ENCODE measurements at places on chromosomes 16 and 17.

GRCh38 chr16:27384425-27384824, 17.5 kb upstream of the IL21R start:
- no peak for DNase-seq

DNA sequence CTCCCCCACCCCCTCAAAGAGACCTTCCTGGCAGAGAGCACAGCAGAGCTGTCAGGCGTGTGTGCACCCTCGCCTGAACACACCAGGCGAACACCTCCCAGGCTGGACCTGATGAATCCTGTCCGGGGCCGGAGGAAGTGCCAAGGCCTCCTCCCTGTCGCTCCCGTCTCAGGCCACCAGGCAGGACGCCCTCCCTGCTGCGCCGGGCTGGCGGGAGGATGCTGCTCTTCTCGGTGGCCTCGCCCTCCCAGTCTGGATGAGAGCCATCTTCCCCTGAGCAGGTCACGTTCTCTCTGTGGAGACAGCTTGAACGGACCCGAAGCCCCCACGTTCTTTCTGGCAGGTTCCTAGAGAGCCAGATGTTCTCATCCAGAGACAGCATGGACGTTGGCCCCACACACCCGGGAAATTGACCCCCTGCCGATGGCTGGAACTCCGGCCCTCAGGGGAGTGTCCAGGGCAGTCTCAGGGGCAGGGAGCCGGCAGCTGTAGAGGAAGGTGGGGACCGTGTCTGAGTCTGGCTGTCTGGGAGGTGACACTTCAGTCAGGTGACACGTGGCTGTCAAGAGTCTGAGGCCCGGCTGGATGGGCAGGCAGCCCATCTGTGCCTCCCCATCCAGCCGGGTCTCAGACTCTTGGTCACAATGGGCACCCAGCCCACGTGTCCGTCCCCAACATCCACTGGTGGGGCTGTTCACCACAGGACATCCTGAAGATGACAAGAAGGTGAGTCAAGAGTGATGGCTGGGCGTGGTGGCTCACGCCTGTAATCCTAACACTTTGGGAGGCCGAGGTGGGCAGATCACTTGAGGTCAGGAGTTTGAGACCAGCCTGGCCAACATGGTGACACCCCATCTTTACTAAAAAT, 5.0 kb upstream of the TIMP2 start:
- no peak for DNase-seq

- DNase-seq: no peak
These were observed 16.6 kb downstream of the RMI2 start for GRCh38 chr16:11361701-11362451.

DNA sequence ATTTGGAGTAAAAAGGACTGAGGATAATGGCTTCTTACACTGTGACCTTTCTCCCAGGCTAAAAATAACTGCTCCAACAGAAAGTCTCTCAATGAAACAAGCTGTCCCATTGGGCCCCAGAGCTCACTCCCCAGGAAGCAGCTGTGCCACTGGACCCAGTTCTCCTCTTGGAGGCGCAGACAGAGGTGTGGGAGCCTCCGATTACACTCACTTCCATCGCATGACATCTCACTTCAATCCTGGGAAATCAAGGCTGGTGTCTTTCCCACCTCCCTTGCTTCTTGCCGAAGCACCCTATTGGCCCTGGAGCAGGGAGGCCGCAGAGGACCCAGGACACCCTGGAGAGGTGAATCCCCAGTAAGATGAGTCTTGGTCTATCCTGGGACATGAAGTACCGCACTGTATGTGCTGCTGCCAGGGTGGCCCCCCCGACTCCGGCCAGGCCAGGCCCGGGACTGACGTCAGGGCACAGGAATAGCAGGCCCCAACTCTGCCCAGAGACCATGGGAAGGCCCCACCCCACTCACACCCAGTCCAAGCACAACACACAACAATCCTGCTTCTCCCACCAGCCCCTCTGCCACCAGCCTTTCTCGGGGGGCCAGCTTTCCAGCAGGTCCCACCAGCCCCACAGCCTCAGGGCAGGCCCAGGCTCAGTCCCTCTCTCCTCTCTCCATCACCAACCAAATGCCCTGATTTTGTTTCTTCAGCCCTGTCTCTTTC, 29.5 kb downstream of the SRL start:
- no peak for DNase-seq

- DNase-seq: no peak
These were observed 846 bp downstream of the ITGB3 start for GRCh38 chr17:47254403-47254943.

DNA sequence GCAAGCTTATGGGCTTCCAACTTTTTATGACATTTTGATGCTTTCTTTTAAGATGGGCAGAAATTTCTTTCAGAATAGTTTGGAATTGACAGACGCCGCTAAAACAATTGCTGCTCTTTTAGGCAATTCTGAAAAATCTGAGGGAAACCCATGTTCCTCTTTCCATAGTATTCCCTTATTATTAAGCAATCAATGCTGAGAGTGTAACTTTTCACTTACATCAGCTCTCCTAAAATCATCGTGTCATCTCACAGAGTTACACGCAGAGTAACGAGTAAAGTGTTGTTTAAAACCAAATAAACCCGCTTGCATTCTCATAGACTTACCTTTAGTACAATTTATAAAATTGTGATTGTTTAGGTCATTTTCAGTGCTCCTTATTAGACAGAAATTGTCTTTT, 150.6 kb downstream of the MAF start:
- DNase-seq: no peak

DNA sequence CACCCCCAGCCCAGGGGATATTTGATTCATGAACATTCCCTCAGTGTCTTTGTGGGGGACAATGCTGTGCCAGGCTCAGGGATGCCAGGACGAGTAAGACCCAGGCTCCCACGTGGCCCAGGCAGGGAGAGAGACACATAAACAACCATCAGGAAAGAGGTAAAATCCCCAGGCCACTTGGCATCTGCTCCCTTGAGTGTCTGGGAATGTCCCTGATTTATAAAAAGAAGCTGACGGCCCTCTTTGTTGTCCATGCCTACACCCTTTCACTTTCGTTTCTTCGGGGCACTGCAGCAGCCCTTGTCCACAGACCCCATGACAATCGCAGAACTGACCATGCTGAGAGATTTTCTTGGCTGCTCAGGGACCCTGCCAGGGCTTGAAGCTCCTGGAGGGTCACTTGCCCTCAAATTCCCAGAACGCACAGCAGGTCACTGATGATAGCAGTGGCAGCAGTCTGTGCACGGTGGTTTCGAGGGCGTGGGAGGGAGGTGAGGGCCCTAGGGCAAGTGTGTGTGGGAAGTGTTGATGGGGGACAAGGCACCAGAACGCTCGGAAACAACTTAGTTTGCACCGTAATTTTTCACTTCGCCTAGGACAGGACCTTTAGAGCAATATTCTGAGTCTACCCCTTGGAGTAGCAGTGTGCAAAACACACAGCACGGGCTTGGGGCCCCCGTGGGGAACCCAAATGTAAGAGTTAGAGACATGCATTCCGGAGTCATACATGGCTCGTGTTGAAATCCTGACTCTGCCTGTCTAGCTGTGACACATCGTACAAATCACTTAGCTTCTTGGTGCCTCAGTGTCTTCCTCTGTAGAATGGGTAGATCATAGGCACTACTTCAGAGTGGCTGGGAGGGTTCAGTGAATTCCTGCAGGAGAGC, 4.7 kb downstream of the NOD2 start:
- DNase-seq: no peak

- no peak for DNase-seq
These were observed 215.5 kb downstream of the MRTFB start for GRCh38 chr16:14286368-14287230.

GRCh38 chr16:46920402-46921068, 36.4 kb downstream of the GPT2 start:
- no peak for DNase-seq

DNA sequence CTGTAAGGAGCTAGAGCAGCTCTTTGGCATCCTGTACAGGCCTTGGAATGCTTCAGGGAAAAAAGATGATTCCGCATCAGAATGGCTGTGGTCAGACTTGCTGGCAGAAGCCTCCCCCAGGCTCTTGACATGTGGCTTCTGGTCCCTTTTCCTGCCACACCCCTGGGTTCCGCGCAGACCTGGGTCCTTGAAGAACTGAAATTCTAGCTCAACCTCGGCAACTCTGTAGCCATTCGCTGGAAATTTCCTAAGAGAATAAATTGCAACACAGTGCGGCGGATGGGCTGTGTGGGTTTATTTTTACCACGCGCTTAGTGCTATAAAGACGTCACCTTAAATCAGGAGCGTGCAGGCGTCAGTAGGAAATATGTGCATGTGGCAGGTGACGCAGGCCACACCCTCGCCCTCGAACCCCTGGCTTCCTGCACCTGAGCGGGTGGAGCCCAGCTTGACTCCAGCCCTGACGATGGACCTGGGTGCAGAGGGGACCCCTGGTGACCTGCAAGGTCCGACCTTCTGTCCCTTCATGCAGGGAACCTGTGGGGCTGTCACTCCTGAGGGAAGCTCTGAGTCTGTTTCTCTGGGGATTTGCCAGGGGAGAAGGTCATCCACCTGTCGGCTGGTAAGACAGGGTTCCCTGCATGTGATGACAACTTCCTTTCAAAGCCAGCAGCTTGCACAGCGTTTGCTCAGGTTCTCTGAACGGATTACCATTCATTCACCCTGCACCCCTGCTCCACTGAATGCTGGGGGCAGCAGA, 46.3 kb downstream of the METRNL start:
- DNase-seq: no peak

DNA sequence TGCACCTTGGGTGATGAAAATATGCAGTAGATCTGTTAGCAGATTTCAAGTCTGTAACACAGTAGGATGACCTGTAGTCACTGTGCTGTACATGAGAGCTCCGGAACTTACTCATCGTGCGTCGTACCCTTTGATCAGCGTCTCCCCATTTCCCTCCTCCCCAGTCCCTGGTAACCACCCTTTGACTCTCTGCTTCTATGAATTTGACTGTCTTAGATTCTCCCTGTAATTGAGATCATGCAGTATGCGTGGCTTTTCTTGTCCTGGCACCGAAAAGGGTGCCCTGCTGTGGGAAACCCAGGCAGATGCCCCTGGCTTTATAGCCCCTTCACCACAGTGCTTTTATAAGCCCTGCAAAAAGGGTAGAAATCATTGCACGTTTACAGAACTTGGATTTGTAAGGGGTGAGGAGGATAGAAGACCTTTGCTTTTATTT, 20.5 kb downstream of the CLEC16A start:
- no peak for DNase-seq

GRCh38 chr17:17700251-17700969, 19.2 kb downstream of the RAI1 start:
- no peak for DNase-seq

DNA sequence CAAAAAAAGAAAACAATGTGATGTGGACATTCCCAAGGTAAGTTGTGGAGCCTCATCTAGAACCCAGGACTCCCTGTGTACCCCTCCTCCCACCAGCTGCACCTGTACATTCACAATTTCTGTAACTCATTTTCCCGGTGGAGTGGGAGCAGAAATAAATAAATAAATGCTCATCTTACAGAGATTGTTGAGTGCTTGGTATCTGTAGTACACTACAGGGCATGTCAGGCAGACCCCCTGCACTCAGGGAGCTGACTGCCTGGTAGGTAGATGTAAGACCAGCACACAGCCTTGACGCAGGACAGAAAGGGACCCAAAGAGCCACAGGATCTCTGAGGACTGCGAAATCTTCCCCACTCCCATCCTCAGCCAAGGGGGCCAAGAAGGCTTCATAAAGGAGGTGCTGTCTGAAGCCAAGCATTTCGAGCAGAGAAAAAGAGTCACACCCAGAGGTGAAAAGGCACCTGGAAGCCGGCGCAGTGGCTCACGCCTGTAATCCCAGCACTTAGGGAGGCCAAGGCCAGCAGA, 6.5 kb downstream of the EIF1 start:
- no peak for DNase-seq

- no peak for DNase-seq
These were observed 61.4 kb downstream of the SRCIN1 start for GRCh38 chr17:38544175-38544838.

DNA sequence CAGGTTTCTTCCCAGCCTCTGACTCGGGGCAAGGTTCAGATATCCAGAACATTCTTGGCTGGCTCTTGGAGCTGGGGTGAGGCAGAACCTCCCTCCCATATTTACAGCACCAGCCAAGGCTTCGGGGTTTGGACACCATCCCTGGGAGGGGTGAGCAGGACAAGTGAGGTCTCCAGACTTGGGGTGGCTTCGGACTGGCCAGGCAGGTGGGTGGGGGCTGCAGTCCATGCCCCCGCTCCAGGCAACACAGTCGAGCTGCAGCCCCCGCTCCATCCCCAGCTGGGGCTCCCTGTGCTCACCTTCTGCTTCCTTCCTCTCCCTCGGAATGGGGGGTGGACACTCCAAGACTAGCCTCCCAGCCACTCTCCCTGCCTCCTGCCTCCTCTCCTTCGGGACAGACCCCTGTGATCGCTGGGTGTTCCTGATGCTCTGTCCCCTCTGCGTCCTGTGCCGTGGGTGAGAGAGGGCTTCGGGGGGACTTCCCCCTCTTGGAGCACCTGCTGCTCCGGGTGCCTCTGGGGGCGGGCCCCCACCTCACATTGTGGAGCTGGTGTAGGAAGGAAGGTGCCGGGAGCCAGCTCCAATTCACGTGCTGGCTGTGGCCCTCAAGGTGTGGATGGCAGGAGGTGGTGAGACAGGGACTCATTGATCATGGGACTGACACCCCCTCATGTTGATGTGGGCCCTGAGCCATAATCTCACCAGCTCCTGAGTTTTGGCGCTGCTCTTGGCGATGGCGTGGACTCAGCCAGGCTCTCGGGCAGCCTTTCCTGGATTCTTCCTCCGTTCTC, 189.2 kb downstream of the SEC14L1 start:
- no peak for DNase-seq

GRCh38 chr17:74001145-74001544, 202.3 kb upstream of the RPL38 start:
- no peak for DNase-seq

DNA sequence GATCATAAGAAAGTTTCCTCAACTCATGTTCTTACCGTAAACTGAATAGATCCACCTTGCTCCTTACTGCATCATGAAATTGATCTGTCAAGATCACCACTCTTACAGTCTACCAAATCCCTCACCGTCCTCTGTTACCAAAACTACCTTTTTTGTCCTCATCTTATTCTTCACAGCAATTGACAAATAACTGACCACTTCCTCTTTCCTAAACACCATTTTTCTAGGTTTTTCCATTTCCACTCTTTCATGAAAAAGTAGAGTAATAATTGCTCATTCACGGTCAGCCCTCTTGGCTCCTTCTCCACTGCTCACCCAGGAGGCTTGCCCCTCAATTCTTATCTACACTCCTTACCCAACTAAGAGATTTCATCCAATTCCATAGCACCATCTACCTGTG, 44.9 kb downstream of the ABCA5 start:
- no peak for DNase-seq

DNA sequence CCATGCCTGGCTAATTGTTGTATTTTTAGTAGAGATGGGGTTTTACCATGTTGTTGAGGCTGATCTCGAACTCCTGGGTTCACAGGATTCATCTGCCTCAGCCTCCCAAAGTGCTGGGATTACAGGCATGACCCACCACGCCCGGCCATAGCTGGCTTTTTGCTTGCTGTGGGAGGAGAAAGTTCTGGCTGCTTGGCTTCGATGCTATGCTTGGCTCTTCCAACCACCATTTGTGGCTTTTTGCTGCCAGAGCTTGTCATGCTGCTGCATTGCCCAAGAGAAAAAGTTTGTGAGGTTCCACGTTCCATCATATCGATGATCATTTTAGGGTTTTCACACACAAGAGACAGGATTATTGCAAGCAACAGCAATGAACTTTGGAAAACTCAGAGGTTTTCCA, 16.2 kb downstream of the BMERB1 start:
- no peak for DNase-seq
